MV-4-11 (cell line): ENCODE measurements at places on chromosomes 7 and 10.
A peak's percentile ranks its signal among the peaks of the same experiment; 100 is the strongest.

DNA sequence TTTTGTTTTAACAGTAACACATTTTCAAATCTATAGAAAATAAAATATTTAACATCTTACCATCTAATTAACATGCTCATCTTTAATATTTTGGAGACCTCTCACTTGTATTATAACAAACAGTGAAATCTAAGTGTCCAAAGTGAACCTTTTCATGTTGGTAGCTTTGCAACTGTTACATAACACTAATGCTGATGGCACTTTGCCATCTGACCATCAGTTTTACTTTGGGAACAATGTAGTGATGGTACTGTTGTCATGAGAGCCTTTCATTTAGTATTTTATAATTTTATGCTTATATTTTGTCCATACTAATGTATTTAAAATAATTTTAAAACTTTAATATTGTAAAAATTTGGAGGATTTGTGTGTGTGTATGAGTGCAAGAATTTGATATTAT lies 1017.0 kb upstream of the KCND2 start:
- no peak for DNase-seq

DNA sequence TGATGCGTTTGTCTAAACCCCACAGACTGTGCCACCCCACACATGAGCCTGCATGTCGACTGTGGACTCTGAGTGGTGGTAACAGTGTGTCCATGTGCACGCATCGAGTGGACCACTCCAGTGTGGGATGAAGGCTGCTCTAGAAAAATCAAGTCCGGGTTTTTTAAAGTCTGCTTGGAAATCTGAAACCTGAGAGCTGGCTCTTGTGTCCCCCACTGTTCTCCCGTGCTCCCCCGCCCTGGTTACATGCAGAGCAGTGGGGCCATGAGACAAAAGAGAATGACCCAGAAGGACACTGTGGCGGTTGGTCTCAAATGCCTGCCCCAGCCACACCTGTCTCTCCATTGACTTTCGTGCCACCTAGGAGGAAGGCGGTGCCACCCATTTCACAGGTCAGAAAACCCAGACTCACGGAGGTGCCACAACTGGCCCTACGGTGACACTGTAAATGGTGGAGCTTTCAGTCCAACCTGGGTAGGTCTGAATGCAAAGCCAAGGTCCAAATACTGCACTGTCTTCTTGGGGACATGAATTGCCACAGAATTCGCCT lies 27.3 kb upstream of the PWWP2B start:
- no peak for DNase-seq

GRCh38 chr7:150404805-150405583 lies 25.9 kb downstream of the ZNF775 start:
- DNase-seq: peak; percentile 81

DNA sequence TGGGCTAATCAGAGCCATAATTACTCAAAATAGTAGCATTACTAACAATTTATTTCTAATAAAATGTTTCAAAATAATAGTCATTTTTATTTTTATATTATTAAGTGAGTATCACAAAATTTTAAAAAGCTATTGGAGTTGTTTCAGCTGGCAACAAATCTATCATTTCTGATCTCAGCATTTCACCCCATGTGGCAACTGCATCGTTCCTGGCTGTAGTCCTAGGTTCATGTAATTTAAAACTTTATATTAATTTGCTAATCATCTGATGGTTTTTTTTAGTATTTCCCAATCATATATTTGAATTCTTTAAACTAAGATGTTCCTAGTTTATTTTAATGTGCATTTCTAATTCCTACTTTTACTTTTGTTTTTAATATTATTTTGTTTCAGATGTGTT lies 293.0 kb upstream of the AKR1E2 start:
- no peak for DNase-seq
